Stimulated activated CD8-positive, alpha-beta memory T cell treated with anti-CD3 and anti-CD28 coated beads, Interleukin-15, amount 100 ng/mL, for 24 hours (primary cell): ENCODE measurements at places on chromosomes 3 and 15.

GRCh38 chr3:33883951-33884561 lies 85.6 kb downstream of the PDCD6IP start:
- no peak for DNase-seq

- DNase-seq: no peak
Measured at GRCh38 chr3:68123231-68123630, 468.8 kb upstream of the SUCLG2 start.

DNA sequence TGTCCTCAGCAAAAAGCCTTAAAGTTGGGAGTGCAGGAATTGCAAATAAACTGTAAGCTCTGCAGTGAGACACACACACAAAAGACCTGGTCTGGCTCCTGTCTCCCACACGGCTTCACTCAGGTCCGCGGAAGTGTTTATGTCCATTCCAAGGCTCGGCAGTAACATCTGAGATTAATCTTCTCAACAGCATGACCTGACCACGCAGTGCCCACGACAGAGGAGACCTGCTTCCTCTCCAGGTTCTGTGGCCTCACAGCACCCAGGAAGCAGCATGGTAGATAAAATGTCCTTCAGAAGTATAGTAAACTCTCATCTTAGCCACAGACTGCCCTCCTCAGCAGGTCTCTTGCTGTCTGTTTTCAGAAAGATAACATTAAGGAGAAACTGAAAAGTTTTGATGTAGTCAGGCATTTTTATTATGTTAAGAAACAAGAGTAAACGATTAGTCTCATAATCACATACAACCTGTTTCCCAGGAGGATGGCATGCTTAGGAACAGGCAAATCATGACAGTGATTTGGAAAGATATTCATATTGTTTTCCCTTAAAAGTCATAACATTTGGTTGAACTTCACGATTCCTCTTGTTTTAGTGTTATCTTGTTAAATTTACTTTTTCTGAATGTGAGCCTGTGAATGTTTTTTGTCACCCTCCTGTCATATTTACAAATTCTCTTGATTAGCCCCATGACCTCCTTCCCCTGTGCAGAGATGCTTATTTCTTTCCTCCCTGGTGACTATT lies 34.6 kb downstream of the CD200R1L start:
- no peak for DNase-seq

GRCh38 chr3:33989229-33989628 lies 190.8 kb downstream of the PDCD6IP start:
- DNase-seq: no peak

DNA sequence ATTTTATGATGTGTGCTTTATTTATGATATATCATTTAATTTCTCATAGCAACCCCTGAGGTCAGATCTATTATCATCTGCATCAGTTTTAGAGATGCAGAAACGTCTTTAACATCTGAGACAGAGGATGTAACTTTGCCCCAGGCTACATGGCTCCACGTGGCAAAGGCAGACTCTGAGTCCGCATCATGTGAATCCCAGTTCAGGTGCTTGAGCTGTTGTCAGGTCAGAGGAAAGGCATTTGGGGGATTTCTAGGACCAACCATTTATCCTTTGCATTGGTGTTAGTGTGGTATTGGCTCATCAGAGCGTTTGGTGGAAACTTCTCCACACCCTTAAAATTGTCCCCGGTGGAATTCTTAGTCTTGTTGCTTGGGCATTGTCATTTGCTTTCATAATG lies 10.8 kb downstream of the CACNA2D3 start:
- no peak for DNase-seq

- no peak for DNase-seq
Measured at GRCh38 chr3:47533996-47534454, 20.5 kb upstream of the ELP6 start.

GRCh38 chr15:29569533-29570092 lies 252.7 kb downstream of the TJP1 start:
- no peak for DNase-seq

GRCh38 chr3:130635978-130636377 lies 110.7 kb downstream of the PIK3R4 start:
- no peak for DNase-seq

GRCh38 chr3:28326458-28326926 lies 22.0 kb upstream of the ZCWPW2 start:
- DNase-seq: no peak

GRCh38 chr3:11289864-11290263 lies 17.7 kb downstream of the ATG7 start:
- DNase-seq: no peak

GRCh38 chr3:17755836-17756235 lies 13.4 kb upstream of the TBC1D5 start:
- no peak for DNase-seq

- DNase-seq: no peak
Measured at GRCh38 chr3:126798521-126798920, 94.5 kb downstream of the CHCHD6 start.

DNA sequence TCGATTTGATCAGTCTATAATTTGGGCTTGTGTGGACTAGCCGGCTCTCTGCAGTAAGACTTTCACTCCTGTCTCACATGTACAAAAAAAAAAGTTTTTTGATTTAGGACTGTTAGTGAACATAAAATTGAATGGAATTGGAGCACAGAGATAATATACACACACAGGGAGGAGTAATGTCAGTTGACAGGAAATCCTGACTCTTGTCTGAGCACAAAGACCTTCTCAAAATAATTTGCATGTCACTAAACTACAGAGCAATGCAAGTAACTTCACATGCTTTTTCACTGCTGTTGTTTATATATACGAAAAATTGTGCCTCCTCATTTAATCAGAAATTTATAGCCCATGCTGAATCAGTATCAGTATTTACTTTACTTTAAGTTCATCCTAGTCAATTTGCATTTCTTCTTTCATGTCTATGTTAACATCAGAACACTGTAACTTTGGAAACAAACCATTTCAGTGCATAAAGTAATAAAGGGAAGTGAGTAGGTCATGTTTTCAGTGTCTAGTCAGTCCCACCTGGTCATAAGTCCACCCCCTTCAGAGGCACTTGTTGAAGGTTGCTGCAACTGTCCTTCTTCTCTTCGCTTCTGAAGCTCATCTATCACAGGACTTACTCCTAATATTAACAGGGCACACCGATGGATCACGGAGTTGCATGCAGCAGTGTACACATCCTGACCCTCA lies 115.8 kb downstream of the FBXL22 start:
- DNase-seq: no peak

GRCh38 chr3:152316318-152316717 lies 47.6 kb downstream of the MBNL1 start:
- no peak for DNase-seq

GRCh38 chr15:85504749-85505676 lies 124.6 kb downstream of the AKAP13 start:
- DNase-seq: no peak

DNA sequence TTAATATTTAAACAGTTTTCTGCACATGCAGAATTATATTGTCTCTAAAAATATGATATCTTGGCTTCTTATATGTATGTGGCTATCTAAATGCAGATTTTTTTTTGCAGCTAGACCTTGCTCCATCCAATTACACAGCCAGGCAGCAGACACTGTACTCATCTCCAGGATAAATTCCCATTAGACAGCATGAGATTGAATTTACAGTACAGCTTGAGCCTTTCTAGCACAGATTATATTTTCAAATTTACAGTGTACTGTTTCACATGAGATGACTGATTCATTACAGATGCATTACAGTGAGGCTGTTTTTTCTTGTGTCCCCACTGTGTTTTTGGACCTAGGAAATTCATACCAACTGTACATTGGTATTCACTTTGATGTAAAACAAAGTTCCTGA lies 134.9 kb downstream of the OTOL1 start:
- no peak for DNase-seq

DNA sequence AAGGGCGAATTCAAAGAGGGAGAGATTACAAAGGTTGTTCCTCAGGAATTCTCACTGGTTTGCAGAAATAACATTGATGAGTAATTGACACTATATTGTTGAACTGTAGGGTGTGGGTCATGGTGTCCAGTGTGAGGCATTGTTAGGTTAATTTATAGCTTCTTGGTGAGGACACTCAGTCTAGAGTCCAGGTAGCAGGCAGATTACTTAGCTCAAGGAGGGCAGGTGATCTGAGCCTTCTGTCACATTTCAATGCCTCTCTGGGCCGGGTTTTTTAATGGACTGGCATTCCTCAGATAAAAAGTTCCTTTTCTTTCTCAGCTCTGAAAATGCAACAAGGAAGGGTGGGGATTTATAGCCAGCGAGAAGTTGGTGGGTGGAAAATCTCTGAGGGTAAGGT lies 194.2 kb upstream of the PROK2 start:
- no peak for DNase-seq

DNA sequence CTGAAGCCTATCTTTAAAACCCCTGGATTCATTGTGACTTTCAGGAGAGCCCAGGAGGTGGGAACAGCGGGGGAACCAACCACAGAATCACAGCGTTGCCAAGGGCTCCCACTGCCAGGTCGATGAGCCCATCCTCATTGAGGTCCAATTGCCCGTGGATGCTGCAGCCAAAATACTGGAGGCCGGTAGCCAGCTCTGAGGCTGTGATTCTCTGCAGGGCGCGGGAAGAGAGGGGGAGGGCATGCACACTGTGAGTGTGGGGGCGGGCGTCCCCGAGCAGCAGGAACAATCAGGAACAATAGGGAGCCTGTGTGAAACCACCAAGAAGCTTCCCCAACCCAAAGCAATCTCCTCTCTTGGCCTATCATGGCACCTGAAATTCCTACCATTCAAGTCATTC lies 53.4 kb downstream of the FEM1B start:
- no peak for DNase-seq

GRCh38 chr3:183275937-183276336 lies 22.9 kb downstream of the B3GNT5 start:
- DNase-seq: no peak

GRCh38 chr15:25246641-25247406 lies 192.0 kb downstream of the UBE3A start:
- DNase-seq: no peak

DNA sequence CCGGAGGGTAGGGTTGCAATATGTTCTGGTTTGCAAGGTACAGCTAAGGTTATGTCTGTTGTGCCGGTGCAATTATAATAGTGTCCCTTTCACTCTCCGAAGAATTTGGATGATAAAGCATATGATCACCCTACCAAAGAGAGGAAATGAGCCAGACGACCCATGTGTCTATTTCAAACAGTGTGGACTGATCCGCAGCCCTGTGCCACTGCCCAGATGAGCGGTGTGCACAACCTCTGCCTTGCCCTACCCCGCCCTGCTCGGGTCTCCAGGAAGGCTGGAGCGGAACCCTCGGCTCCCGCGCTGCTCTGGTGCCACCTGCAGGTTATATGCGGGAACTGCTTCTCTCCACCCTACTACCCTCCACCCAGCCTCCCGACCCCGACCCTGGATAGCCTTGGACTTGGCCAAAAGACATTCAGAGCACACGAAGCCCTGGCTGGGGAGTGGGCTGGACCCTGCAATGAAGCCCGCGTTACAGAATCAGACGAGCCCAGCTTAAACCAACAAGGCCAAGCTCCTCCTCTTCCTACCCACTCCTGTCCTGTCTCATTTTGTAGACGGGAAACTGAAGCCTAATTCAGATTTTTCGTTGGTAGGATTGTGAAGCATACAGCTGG lies 68.4 kb upstream of the CHRNB4 start:
- peak; percentile 53 for DNase-seq

DNA sequence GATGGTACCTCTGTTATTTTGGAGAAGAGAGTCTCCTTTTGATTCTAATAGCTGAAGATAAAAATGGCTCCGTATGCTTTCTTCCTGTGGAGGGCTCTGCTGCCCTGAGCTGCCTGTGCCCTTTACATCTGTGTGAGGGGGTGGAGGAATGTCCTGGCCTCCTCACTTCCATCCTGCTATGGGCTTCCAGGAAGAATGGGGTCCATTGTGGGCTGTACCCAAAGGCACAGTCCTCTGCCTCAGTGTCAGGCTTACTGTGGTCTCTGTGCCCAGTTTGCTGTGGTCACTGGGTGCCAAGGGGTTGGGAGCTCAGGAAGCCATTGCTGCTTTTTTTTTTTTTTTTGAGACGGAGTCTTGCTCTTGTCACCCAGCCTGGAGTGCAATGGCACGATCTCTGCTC lies 14.4 kb downstream of the DAG1 start:
- DNase-seq: no peak

DNA sequence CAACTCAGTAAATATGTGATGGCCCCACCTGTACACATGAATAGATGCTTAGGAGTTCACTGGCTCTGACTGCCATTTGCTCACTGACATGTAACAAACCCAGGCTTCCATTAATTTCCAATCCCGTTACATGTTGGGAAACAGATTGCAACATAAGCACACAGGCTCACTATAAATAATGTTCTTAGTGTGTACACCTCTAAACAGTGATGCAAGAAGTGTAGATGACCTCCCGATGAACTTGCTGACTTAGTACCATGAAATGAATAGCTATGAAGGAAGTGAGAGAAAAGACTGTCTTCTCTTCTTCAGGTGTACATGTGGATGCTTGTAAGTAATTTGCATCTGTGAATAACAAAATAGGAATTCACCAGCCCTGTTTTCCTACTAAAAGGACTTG lies 21.4 kb upstream of the FSIP1 start:
- DNase-seq: no peak

DNA sequence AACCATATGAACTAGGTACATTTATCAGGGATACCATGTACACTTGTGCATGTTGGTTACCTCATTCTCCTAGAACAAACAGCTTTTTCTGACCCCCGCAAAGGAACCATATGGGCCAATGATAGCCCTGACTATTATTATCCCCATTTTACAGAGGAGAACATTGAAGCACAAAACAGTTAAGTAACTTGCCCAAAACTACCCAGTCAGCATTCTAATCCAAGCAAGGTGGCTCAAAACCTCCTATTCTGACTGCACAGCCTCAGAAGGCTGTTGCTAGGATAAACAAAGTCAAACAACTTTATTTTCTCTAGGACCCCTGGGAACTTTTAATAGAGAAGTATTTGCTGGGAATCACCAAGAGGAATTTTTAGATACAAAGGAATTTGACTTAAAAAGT lies 36.7 kb downstream of the CFAP44 start:
- DNase-seq: no peak

GRCh38 chr3:24829629-24830229 lies 335.1 kb upstream of the THRB start:
- no peak for DNase-seq

DNA sequence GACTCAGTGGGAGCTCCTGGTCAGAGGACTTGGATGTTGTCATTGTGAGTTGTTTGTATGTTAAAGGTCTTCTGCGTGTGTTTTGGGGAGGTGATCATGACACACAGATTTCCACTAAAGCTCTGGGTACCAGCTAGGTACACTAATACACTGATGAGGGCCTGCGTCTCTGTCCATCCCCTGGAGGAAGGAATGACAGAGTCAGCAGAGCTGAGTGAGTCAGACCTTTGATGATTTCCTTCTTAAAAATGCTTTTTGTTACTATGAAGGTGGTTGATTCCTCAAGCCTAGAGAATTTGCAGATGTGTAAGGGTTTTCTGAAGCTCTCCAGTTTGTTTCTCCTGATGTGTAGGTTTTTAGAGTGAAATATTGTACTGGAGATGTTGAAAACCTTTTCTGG lies 424.1 kb upstream of the TPM1 start:
- DNase-seq: no peak

DNA sequence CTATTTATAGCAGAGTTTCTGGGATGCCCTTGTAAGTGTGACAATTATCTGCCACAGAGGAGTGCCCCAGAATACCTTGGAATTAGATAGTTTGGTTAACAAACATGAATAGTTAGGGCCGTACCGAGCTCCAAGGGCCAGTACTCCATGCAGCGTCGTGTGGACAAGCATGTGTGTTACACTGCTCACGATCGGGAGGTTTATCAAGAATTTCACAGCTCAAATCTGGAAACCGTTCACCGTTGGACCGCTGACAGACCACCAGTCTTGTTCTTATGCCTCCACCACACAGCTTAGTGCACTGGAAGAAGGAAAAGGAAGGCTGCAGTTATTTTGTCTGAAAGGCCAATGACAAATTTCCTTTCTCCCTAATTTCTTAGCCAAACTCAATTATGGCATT lies 93.7 kb downstream of the ADAMTS9 start:
- DNase-seq: no peak
